Dermis microvascular lymphatic vessel endothelial cell (primary cell): ENCODE measurements at places on chromosomes 4 and X. TPM values are rescaled to one million over a fixed set of nuclear protein-coding genes. Genes with fewer than 3 reads are reported as not detected.

The GYPE gene
- under 0.01 TPM in 1 of 2 replicates, not detected in the other for total RNA-seq

The NPFFR2 gene
- total RNA-seq, result not detected in 2 replicates

The DNAAF6 gene
- not detected in 2 replicates for total RNA-seq

The TLR7 gene
- not detected in 2 replicates for total RNA-seq

The MTNR1A gene
- total RNA-seq, result not detected in 2 replicates

The GAGE13 gene
- not detected in 2 replicates for total RNA-seq

The FAM133A gene
- total RNA-seq, result not detected in 2 replicates

The TRIML2 gene
- total RNA-seq, result 1.4 and 2.3 TPM in 2 replicates

The TMEM271 gene
- not detected in 2 replicates for total RNA-seq

The RNF212 gene
- 0.25 and 0.39 TPM in 2 replicates for total RNA-seq

The SMIM10 gene
- total RNA-seq, result 1.5 and 1.9 TPM in 2 replicates

The MMRN1 gene
- 1,510 and 3,426 TPM in 2 replicates for total RNA-seq

The LRP2BP gene
- 0.38 and 0.51 TPM in 2 replicates for total RNA-seq

The MND1 gene
- total RNA-seq, result 0.76 and 2.7 TPM in 2 replicates

The CLDN34 gene
- total RNA-seq, result 0.13 TPM in 1 of 2 replicates, not detected in the other

The SPANXC gene
- not detected in 2 replicates for total RNA-seq

The PDCL2 gene
- not detected in 2 replicates for total RNA-seq

The GLOD5 gene
- total RNA-seq, result not detected in 2 replicates

The MTMR8 gene
- total RNA-seq, result 0.26 and 0.51 TPM in 2 replicates

The HSD17B13 gene
- under 0.01 and 0.13 TPM in 2 replicates for total RNA-seq

The WAS gene
- 0.25 TPM in 1 of 2 replicates, not detected in the other for total RNA-seq

The HS3ST1 gene
- 0.77 and 3.3 TPM in 2 replicates for total RNA-seq

The NPY5R gene
- not detected in 2 replicates for total RNA-seq

The VBP1 gene
- 33.9 and 54.3 TPM in 2 replicates for total RNA-seq

The TMEM35A gene
- 1.9 TPM in 2 replicates for total RNA-seq

The GRSF1 gene
- total RNA-seq, result 50.4 and 53.8 TPM in 2 replicates

The KLB gene
- total RNA-seq, result under 0.01 TPM in 2 replicates

The MUC7 gene
- total RNA-seq, result not detected in 2 replicates

The GLRA2 gene
- total RNA-seq, result not detected in 2 replicates

The PNMA6F gene
- total RNA-seq, result not detected in 2 replicates

The TACR3 gene
- not detected in 2 replicates for total RNA-seq

The NBDY gene
- total RNA-seq, result 4.6 and 6.7 TPM in 2 replicates

The GC gene
- not detected in 2 replicates for total RNA-seq

The SULT1E1 gene
- 0.89 and 2.3 TPM in 2 replicates for total RNA-seq

The CT47B1 gene
- total RNA-seq, result not detected in 2 replicates

The RNF113A gene
- 12.8 and 15.2 TPM in 2 replicates for total RNA-seq

The LRIT3 gene
- total RNA-seq, result under 0.01 TPM in 2 replicates

The UGT2A1 gene
- total RNA-seq, result not detected in 2 replicates

The XAGE1B gene
- total RNA-seq, result not detected in 2 replicates

The GAGE12E gene
- not detected in 2 replicates for total RNA-seq

The IL9R gene
- total RNA-seq, result under 0.01 TPM in 2 replicates

The UNC5C gene
- total RNA-seq, result not detected in 2 replicates

The ADGRG4 gene
- total RNA-seq, result under 0.01 TPM in 1 of 2 replicates, not detected in the other

The GAB3 gene
- 6.7 and 11.6 TPM in 2 replicates for total RNA-seq

The PNCK gene
- total RNA-seq, result not detected in 2 replicates

The ASB9 gene
- total RNA-seq, result 2.9 and 4.1 TPM in 2 replicates

The CCKAR gene
- total RNA-seq, result not detected in 2 replicates

The TMSB15C gene
- total RNA-seq, result 4.7 and 10.9 TPM in 2 replicates

The MAGEA4 gene
- total RNA-seq, result not detected in 2 replicates

The TKTL2 gene
- not detected in 2 replicates for total RNA-seq

The SLC9A6 gene
- 16.3 and 16.6 TPM in 2 replicates for total RNA-seq

The CT83 gene
- total RNA-seq, result not detected in 2 replicates

The SEL1L3 gene
- total RNA-seq, result 62.3 and 74.6 TPM in 2 replicates

The CTSO gene
- 4.9 and 10.7 TPM in 2 replicates for total RNA-seq
